Activated naive CD8-positive, alpha-beta T cell treated with anti-CD3 and anti-CD28 coated beads, Interleukin-2, amount 10 ng/mL, durations not matched to agents 7 days and 5 days (primary cell): ENCODE measurements at places on chromosomes 2 and 18.

DNA sequence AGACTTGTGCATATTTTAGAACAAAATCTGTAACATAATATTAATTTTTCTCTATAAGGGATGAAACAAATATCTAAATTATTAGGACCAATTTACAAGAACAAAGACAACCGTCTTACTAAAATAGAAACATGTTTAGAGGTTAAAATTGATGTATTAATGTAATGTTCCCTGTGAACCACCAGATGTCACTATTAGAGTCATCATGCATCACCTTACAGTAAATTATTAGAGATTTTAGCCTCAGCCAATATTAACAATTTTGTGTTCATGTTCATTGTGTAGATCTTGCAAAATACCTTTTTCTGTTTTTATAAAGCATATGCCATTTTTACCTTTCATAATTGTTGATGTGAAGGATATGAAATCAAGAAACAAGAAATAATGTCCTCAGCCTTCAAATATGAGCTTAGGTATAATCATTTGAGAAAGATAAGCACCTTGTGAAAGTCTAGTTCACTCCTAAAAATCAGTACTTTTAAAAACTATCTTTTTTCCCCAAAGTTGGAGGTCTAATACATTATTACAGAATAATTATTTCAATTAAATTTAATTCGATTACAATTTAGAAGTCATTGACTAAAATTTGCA lies 344.3 kb upstream of the KCNH7 start:
- H3K27me3 ChIP-seq, result no peaks in the 10 kb centered on the region
- H3K4me3 ChIP-seq, result no peak overlapping the region
- no peak for DNase-seq
- no peaks in the 10 kb centered on the region for H3K36me3 ChIP-seq

DNA sequence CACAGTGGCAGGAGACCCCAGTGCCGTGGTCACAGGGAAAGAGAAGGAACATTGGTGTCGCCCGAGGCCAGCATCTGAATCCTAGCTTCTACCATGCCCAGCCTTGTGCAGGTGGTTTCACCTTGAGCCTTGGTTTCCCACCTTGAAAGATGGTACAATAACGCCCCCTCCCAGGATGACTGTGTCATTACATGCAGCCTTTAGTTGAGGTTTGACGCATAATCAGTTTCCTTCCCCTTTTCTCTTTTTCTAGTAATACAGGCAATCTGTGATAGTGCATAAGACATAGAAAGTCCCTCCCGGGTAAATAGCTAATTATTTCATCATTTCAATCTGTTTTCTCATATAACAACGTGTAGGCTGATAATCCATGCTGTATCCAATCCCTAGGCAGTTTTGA lies 29.8 kb upstream of the ZNF407 start:
- no peak overlapping the region for H3K27ac ChIP-seq
- no peak for DNase-seq
- H3K4me1 ChIP-seq, result no peaks in the 10 kb centered on the region
- H3K36me3 ChIP-seq, result no peaks in the 10 kb centered on the region
- H3K4me3 ChIP-seq, result no peak overlapping the region

DNA sequence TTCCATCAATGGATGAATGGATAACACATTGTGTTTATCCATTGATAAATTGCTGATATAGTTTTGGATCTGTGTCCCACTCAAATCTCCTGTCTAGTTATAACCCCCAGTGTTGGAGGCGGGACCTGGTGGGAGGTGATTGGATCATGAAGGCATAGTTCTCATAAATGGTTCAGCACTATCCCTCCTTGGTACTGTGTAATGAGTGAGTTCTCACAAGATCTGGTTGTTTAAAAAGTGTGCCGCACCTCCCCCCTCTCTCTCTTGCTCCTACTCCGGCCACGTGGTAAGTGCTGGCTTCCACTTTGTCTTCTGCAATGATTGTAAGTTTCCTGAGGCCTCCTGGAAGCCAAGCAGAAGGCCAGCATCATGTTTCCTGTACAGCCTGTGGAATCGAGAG lies 23.9 kb upstream of the SPATA3 start:
- H3K27me3 ChIP-seq, result no peaks in the 10 kb centered on the region
- peaks cover 41% of the 10 kb centered on the region for H3K4me1 ChIP-seq
- no peak overlapping the region for H3K4me3 ChIP-seq
- no peaks in the 10 kb centered on the region for H3K36me3 ChIP-seq
- DNase-seq, result no peak
- H3K27ac ChIP-seq, result no peak overlapping the region

- no peaks in the 10 kb centered on the region for H3K36me3 ChIP-seq
- peaks cover 2% of the 10 kb centered on the region for H3K27me3 ChIP-seq
- H3K27ac ChIP-seq, result no peak overlapping the region
Observed at GRCh38 chr2:170457742-170458141, 257.4 kb upstream of the SP5 start.

- H3K4me3 ChIP-seq, result peak overlapping the region; percentile 24
- H3K36me3 ChIP-seq, result peaks cover 18% of the 10 kb centered on the region
- peak overlapping the region; percentile 57 for H3K27ac ChIP-seq
- H3K27me3 ChIP-seq, result no peaks in the 10 kb centered on the region
- H3K4me1 ChIP-seq, result peaks cover 29% of the 10 kb centered on the region
- DNase-seq, result no peak
Observed at GRCh38 chr2:39059366-39059952, 61.4 kb downstream of the SOS1 start.

DNA sequence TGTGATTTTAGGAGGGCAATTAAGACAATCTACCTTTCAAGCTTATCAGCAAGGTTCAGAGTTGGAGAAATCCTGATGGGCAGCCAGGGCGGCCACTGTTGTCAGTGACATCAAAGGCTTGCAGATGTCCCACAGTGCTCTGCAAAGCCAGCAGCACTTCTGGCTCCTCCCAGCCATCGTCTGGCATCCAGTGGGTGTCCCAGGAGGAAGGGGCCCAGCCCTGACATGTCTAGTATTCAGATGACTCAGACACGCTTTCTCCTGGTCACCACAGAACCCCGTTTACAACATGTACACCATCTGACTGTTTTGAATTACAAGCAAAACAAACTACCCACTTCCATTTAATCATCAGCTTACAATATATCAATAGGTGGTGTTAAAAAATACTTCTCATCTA lies 61.4 kb downstream of the CYRIA start:
- H3K36me3 ChIP-seq, result no peaks in the 10 kb centered on the region
- no peak overlapping the region for H3K4me3 ChIP-seq
- H3K27me3 ChIP-seq, result peaks cover 3% of the 10 kb centered on the region
- H3K4me1 ChIP-seq, result peaks cover 4% of the 10 kb centered on the region

DNA sequence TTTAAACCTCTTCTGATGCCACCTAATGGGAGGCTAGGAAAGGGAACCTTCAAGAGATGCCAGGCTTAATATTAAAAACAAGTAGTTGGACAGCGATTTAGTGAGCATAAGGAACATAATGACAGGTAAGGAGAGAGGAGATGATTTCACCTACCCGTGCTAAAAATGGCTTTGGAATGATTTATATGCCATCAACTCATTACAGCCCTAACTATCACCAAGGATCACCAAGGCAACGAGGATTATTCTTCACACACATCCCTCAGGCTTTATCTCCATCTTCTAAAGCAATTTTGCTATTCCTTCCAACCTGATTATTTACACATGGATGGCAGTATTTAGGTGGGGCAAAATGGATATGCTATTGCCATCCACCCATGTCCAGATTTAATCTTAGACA lies 237.8 kb downstream of the DCC start:
- H3K36me3 ChIP-seq, result no peaks in the 10 kb centered on the region
- DNase-seq, result no peak
- H3K27ac ChIP-seq, result no peak overlapping the region
- H3K27me3 ChIP-seq, result no peaks in the 10 kb centered on the region
- no peaks in the 10 kb centered on the region for H3K4me1 ChIP-seq

DNA sequence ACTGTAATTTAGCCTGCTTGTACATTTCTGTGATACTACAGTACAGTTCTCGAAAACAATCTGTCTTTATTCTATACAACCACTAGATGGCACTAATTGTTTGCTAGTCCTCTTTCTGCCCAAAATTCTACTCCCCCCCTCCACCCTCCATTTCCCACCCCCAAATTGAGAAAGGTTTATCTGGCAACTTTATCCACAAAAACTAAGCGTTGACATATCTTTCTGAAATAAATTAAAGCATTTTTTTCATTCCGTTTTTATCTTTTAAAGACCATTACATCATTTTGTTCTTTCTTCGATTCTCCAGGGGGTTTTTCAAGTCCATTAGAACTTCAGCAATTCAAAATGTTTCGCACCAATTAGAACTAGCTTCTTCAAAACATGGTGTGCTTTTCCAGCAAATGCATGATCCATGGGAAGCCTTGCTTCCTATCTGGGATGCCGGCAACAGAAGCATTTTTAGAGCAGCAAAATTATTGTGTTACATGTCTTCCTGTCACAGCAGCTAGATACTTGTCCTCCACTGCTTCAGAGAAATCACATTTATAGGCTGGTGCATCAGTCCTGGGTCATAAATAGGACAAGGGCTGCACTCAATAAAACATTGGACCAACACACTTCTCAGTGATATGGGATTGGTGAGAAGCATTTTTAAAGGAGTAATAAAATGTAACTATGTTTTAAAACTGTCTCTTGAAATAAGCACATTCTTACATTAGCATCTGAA lies 241.3 kb downstream of the PAX3 start:
- no peaks in the 10 kb centered on the region for H3K36me3 ChIP-seq
- H3K27me3 ChIP-seq, result peaks cover 15% of the 10 kb centered on the region
- H3K4me1 ChIP-seq, result no peaks in the 10 kb centered on the region

DNA sequence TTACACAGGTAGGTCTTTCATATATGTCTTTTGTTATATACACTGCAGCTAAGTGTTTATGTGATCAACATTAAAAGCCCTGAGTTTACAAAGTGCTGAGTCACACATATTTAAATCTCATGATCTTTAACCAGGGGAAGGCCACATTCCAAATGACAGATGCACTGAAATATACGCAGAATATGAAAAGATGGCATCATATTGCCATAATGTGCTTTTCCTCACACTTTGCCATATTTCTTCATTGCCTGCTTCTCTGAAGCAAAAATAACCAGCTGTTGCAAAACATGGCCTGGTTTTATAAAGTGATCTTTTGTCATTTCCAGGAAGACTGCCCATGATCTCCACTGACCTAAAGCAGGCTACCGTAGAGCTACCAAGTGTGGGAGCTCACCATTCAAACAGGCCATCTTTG lies 93.5 kb upstream of the MAPRE2 start:
- DNase-seq, result no peak
- H3K4me3 ChIP-seq, result no peak overlapping the region
- no peaks in the 10 kb centered on the region for H3K4me1 ChIP-seq
- H3K36me3 ChIP-seq, result peaks cover 2% of the 10 kb centered on the region
- peaks cover 10% of the 10 kb centered on the region for H3K27me3 ChIP-seq

DNA sequence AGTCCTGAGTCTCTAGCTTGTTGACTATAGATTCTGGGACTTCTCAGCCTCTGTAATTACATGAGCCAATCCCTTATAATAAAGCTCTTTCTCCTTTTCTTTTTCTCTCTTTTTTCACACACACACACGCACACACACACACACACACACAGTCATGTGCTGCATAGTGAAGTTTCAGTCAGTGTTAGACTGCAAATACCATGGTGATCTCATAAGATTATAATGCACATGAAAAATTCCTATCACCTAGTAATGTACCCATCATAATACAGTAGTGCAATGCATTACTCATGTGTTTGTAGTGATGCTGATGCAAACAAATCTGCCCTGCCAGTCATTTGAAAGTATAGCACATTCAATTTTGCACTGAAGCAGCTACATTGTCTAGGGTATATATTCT lies 558.2 kb downstream of the SUCLG1 start:
- H3K4me3 ChIP-seq, result no peak overlapping the region
- no peaks in the 10 kb centered on the region for H3K36me3 ChIP-seq
- no peaks in the 10 kb centered on the region for H3K4me1 ChIP-seq
- DNase-seq, result no peak

DNA sequence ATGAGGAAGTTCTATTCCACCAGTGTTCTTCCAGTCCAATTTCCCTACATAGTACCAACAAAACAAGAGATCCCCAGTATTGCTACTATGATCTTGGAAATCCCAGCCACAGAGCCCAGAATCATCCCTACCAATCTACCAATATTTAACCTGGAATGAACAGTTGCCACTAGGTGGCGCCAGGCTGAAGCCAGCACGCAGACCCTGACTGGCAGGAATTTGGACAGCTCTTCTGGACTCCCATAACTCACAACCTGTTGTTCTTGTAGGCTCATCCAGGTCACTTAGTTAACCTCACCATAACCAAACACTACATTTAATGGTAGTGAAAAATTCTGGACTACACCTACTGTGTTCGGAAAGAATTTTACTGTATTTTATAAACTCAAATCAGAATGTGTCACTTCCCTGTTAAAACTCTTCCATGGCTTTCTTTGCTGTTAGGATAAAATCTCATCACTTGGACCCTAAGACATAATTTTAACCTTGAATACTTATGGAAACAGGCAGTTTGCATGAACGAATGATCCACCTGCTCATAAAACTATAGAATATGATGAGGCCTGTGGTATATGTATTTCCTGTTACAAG lies 59.8 kb upstream of the SLC38A11 start:
- H3K27me3 ChIP-seq, result no peaks in the 10 kb centered on the region
- no peak overlapping the region for H3K27ac ChIP-seq
- H3K4me1 ChIP-seq, result peaks cover 2% of the 10 kb centered on the region

GRCh38 chr2:173715441-173715840 lies 249.7 kb downstream of the SP3 start:
- H3K4me3 ChIP-seq, result no peak overlapping the region
- H3K36me3 ChIP-seq, result no peaks in the 10 kb centered on the region
- peaks cover 2% of the 10 kb centered on the region for H3K27me3 ChIP-seq
- no peak overlapping the region for H3K27ac ChIP-seq
- H3K4me1 ChIP-seq, result no peaks in the 10 kb centered on the region

DNA sequence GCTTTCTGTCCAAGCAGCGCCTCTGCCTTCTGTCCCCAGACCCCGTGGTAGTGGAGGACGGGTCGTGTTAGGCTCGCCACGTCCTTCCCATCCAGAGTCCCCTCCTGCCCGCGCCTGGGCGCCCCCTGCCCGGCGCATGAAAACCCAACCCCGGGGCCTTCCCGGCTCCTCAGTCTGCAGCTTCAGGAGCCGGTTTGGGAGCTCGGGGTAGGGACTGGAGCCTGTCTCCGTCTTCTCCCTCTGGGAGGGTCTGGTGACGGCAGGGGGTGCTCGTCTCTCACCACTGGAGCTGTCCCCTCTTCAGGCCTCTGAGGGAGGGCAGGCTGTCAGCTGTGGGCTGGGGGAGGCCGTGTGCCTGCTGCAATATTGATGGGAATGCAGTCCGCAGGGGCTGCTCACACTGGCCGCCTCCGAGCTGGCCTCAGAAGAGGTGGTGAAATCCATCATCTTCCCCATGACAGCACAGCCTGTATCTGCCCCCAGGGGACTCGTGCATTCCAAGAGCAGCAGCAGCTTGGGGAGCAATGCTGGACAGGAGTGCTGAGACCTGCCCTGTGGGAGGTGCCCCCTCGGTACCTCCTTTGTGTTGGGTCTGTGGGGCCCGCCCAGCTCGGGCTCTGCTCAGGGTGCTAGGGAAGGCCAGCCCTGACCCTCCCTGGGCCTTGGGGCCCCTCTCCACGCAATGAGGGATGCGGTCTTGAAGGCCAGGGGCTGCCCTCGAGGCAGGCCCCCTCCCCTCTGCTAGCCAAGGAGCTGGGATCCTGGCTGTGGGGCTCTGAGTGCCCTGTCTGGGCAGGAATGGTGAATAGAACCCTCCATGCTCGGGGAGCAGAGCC lies 17.8 kb upstream of the KLHL30 start:
- no peak overlapping the region for H3K27ac ChIP-seq
- peaks cover 2% of the 10 kb centered on the region for H3K4me1 ChIP-seq
- no peak for DNase-seq
- no peak overlapping the region for H3K4me3 ChIP-seq
- H3K27me3 ChIP-seq, result peaks cover 9% of the 10 kb centered on the region
- H3K36me3 ChIP-seq, result peaks cover 1% of the 10 kb centered on the region

- DNase-seq, result no peak
- no peaks in the 10 kb centered on the region for H3K27me3 ChIP-seq
- H3K36me3 ChIP-seq, result peaks cover 26% of the 10 kb centered on the region
- H3K4me1 ChIP-seq, result peaks cover 5% of the 10 kb centered on the region
- no peak overlapping the region for H3K27ac ChIP-seq
Observed at GRCh38 chr2:20307311-20307710, 43.3 kb downstream of the PUM2 start.
